T-cell (primary cell): ENCODE measurements at places on chromosomes 11 and 22.

- no peak for DNase-seq
Observed at GRCh38 chr11:111801135-111801534, 34.9 kb upstream of the PPP2R1B start.

DNA sequence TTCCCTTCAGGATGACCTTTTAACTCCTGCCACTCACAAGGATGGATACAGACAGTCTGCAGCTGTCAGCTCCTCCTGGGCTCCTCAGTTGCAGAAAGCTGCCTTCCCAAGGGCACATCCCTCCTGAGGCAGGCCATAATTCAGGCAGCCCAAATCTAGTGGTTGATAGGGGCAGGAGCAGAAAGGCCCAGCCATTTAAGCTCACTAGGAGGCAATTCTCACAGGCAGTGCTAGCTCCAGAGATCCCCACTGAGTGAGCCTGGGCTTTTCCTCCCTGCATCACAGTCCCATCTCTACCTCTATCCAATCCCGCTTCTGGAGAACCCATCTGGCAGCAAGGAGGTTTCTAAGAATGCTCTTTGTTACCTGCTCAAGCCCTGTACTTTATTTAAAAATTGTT is 200.6 kb downstream of the ARHGAP42 start:
- DNase-seq: no peak

DNA sequence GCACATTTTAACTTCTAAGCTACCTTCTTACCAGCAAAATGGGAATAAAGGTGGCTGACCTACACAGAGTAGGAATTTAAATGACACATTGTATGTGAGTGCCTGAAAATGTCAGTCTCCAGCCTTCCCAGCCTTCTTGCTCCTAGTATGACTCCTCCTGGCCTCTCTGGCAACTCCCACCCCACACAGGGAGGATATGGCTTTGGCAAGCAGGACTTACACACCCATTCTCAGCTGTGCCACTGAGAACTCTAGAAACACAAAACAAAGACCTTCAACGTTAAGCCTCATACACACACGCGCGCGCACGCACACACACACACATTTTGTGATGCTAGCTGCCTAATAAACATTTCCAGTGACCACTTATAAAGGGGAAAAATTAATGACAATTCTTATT is 65.8 kb downstream of the PACSIN2 start:
- DNase-seq: no peak

DNA sequence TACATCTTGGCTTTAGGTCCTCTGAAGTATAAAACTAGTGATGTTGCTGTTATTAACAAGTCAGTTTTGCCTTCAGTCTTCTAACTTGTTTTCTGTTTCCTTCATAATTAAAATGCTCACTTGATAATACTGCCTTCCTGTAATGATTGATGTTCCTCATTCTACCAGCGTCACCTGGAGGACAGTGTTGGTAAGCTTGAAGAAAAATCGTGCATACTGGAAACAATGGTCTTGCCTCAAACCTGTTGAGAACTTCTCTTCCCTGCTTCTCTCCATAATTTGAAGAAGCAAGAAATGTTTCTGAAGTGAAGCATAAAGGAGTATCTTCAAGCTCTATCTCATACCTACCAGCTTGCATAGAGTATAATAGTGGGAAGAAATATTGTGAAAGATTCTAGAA is 3.0 kb downstream of the YWHAH start:
- DNase-seq: no peak

- no peak for DNase-seq
Observed at GRCh38 chr22:38248280-38248679, 24.5 kb downstream of the TMEM184B start.

DNA sequence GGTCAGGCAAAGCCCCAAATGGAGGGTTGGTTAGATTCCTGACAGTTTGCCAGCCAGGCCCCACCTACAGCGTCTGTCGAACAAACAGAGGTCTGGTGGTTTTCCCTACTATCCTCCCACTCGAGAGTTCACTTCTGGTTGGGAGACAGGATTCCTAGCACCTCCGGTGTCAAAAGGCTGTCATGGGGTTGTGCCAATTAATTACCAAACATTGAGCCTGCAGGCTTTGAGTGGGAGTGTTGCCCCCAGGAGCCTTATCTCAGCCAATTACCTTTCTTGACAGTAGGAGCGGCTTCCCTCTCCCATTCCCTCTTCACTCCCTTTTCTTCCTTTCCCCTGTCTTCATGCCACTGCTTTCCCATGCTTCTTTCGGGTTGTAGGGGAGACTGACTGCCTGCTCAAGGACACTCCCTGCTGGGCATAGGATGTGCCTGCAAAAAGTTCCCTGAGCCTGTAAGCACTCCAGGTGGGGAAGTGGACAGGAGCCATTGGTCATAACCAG is 4.7 kb upstream of the TTC36 start:
- no peak for DNase-seq

- no peak for DNase-seq
Observed at GRCh38 chr11:47087801-47088200, 88.9 kb downstream of the ARFGAP2 start.
